ENCODE measurements at places on chromosomes 5 and 9. TPM values are rescaled to one million over a fixed set of nuclear protein-coding genes. Genes with fewer than 3 reads are reported as not detected.

DNA sequence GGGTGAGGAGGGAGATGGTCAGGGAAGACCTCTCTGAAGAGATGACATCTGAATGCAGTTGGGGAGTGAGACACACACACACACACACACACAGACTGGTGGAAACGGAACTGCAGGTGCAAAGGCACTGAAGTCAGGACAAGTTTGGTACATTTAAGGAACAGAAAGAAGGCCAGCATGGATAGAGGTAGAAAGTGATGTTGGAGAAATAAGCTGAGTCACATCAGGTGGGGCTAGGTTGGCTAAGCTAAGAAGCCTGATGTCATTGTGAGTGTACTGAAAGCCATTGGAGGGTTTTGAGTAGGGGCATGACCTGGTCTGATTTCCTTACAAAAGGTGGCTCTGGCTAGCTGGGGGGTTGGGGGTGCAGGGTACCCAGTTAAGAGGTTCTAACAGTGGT lies 3.1 kb downstream of the BSPRY start:
- no peak overlapping the region for H3K27ac ChIP-seq
- H3K36me3 ChIP-seq, result no peaks in the 10 kb centered on the region
- no peak overlapping the region for H3K4me3 ChIP-seq
- DNase-seq, result no peak
- H3K27me3 ChIP-seq, result no peaks in the 10 kb centered on the region

DNA sequence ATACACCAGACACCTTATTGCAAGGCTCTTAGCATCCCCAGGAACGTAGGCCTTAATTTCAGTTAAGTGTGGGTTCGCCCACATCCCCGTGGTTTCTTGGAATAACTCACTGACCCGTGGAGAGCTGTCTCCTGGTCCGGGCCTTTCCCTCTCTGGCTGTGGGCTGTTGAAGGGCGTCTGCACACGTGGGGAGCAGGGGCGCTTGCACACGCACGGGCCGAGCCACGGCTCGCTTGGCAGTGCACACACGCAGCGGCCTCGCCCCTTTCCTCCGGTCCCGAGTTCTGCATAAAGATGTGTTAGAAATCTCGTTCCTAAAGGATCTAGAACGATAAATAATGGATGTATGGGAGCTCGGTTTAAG lies 141.9 kb downstream of the PBX3 start:
- peaks cover 5% of the 10 kb centered on the region for H3K4me1 ChIP-seq
- H3K27me3 ChIP-seq, result no peaks in the 10 kb centered on the region
- peak overlapping the region; percentile 38 for H3K4me3 ChIP-seq
- no peak for DNase-seq

GRCh38 chr5:133050521-133050920 lies 1.3 kb upstream of the HSPA4 start:
- no peak overlapping the region for H3K4me3 ChIP-seq
- peaks cover 3% of the 10 kb centered on the region for H3K4me1 ChIP-seq
- H3K36me3 ChIP-seq, result no peaks in the 10 kb centered on the region
- DNase-seq, result no peak

DNA sequence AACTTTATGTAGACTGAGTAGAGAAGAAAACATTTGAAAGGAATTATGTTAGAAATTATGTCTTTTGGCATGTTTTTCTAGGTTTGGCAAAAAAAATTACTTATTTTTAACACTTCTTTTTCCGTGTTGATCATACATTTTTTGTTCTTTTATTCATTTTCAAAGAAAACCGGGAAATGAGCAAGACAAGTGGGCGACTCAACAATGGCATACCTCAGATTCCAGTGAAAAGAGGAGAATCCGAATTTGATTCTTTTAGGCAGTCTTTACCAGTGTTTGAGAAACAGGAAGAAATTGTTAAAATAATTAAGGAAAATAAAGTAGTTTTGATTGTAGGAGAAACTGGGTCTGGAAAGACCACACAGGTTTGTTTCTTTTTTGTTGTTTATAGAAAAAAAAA lies 12.9 kb downstream of the YTHDC2 start:
- no peaks in the 10 kb centered on the region for H3K4me1 ChIP-seq
- no peak overlapping the region for H3K4me3 ChIP-seq
- no peak for DNase-seq
- H3K36me3 ChIP-seq, result no peaks in the 10 kb centered on the region
- H3K27me3 ChIP-seq, result no peaks in the 10 kb centered on the region

GRCh38 chr5:107826311-107827000 lies 155.7 kb upstream of the EFNA5 start:
- no peak for DNase-seq
- H3K4me1 ChIP-seq, result no peaks in the 10 kb centered on the region
- no peak overlapping the region for H3K27ac ChIP-seq

DNA sequence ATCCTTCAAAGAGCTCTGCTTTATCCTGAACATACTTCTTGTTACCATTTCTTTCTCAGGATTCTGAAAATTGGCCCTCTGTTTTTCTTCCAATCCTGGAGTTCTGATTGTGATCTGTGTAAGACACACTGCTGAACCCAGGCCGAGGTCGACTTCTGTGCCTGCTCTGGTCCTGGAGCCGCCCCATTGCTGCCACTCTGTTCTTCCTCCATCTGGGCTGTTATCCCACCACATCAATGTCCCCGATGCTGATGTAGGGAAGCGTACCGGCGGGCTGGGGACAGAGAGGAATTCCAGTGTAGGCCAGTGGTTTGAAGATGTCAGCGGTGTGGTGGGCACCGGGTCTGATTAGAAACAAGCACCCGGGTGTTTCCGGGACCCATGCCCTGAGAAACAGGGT lies 102.5 kb downstream of the LIFR start:
- no peaks in the 10 kb centered on the region for H3K4me1 ChIP-seq
- H3K36me3 ChIP-seq, result no peaks in the 10 kb centered on the region
- H3K4me3 ChIP-seq, result no peak overlapping the region
- DNase-seq, result no peak
- H3K27ac ChIP-seq, result no peak overlapping the region
- H3K27me3 ChIP-seq, result no peaks in the 10 kb centered on the region

DNA sequence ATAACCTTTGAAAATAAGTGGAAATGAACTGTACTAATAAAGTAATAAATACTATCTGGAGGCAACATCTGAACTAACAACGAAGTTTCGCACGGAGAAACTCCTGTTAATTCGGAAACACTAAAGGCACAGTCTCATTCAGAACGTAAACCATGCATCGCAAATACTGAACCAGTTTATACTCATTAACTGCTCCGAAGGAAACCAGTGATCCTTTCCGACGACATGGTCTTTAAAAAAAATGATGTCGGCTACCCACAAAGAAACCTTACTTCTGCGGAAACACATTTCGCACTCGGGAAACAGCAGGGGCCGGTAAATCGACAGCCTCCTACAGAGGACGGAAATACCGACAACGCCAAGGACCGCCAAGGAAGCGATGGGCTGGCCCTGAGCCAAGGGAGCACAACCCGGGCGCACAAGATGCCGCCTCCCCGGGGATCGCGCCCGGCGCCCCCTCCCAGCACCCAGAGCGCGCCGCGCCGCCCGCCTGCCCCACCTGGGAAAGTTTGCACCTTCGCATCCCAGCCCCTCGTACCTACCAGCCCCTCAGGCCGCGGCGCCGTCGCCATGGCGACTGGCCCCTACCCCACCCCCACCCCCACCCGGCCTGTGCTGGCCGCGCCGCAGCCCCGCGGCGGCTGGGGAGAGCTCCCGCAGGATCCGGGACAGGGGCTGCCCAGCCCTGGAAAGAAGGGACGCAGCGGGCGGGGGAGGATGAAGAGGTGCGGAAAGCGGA lies 732 bp downstream of the PRKAA1 start:
- H3K36me3 ChIP-seq, result no peaks in the 10 kb centered on the region
- peak overlapping the region; percentile 97 for H3K27ac ChIP-seq
- no peaks in the 10 kb centered on the region for H3K27me3 ChIP-seq
- peak overlapping the region; percentile 87 for H3K4me3 ChIP-seq
- DNase-seq, result peak; percentile 51
- peaks cover 8% of the 10 kb centered on the region for H3K4me1 ChIP-seq

DNA sequence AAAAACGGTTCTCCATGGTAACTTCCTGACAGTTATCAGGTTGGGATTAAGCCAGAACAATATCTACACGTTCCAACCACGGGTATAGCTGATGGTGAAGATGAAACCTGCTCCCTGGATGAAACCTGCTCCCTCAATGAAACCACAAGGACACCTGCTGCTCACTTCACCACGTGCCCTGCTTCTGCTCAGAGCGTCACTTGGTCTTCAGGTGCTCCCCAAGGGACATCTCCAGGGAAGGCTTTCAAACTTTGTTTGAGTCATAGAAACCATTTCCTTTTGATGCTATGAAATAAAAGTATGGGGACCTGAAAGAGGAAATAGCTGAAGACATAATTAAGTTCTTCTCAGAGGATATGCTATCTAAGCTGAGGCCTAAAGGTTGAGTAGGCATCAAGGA lies 242.4 kb downstream of the MED10 start:
- no peak for DNase-seq
- H3K4me3 ChIP-seq, result no peak overlapping the region

GRCh38 chr9:108691614-108692013 lies 164.2 kb downstream of the ACTL7B start:
- H3K36me3 ChIP-seq, result no peaks in the 10 kb centered on the region
- H3K27ac ChIP-seq, result no peak overlapping the region
- H3K27me3 ChIP-seq, result no peaks in the 10 kb centered on the region
- no peaks in the 10 kb centered on the region for H3K4me1 ChIP-seq

DNA sequence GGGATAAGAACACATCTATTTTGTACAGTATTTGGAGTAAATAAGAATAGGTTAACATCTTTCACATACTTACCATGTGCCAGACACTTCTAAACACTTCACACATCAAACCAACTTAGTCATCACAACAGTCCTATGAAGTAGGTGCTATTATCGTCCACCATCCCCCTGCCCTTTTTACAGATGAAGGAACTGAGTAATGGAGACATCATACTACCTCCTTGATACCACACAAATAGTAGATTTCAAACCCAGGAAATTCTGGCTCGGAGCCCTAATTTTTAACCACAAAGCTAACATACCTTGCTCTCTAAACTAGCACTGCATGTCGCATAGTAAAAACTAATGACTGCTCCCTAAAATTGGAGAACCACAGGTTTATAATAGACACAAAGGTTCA lies 4.2 kb upstream of the ZNF366 start:
- no peak overlapping the region for H3K27ac ChIP-seq
- no peak overlapping the region for H3K4me3 ChIP-seq
- DNase-seq, result no peak
- H3K36me3 ChIP-seq, result no peaks in the 10 kb centered on the region
- no peaks in the 10 kb centered on the region for H3K27me3 ChIP-seq

- no peak for DNase-seq
- no peak overlapping the region for H3K4me3 ChIP-seq
- no peaks in the 10 kb centered on the region for H3K36me3 ChIP-seq
- no peaks in the 10 kb centered on the region for H3K27me3 ChIP-seq
- no peak overlapping the region for H3K27ac ChIP-seq
These were observed 60.3 kb downstream of the SNX30 start for GRCh38 chr9:112810696-112811490.

- H3K36me3 ChIP-seq, result no peaks in the 10 kb centered on the region
- H3K4me1 ChIP-seq, result no peaks in the 10 kb centered on the region
- H3K27me3 ChIP-seq, result no peaks in the 10 kb centered on the region
- no peak for DNase-seq
- no peak overlapping the region for H3K27ac ChIP-seq
These were observed 31.2 kb downstream of the BTNL9 start for GRCh38 chr5:181071257-181071656.

SPIN1 gene
- total RNA-seq, result 74.5 TPM

PDE8B gene
- total RNA-seq, result 25.6 TPM

PPP3R2 gene
- total RNA-seq, result not detected

SHOC1 gene
- total RNA-seq, result not detected

CDKN2B gene
- 8.8 TPM for total RNA-seq

SYK gene
- total RNA-seq, result 43.6 TPM

MCCC2 gene
- 53.0 TPM for total RNA-seq

SH3RF2 gene
- total RNA-seq, result 43.9 TPM

LHX6 gene
- 7.3 TPM for total RNA-seq

SLC46A2 gene
- not detected for total RNA-seq

All from prostate gland (tissue), 2 donors.